Psoas muscle (tissue), 8 donors: ENCODE measurements at places on chromosomes 11 and 22.

GRCh38 chr11:102489186-102490145, 36.9 kb upstream of the TMEM123 start:
- no peak for DNase-seq

DNA sequence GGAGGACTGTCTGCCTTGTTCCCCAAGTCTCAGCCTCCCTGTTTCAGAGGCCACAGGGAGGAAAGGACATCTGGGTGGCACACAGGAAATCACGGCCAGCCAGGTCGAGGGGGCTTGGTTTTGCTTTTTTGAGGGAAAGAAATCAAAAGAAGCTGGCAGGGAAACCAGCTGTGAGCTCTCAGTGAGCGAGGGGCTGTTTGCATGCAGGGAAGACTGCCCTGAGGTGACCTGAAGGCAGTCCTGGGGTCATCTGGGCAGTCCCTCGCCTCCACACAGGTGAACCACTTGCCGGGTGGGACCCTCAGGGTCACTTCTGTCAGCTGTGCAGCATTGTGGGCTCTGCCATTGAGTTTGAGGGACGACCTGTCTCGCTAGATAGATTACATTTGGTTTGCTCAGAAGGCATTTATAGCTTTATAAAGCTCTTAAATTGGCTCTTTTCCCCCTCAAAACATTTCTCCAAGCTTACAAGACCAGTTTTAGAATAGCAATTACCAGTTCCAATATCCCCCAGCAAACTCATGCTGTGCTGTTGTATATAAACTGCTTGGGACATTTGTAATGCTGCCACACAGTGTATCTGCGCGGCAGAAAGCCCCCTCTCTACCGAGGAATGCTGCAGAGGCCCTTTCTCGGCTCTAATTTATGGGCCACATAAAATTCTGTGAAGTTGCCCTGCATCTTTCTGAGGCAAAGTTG, 28.3 kb downstream of the PKNOX2 start:
- DNase-seq = no peak

- DNase-seq = no peak
Measured at GRCh38 chr22:31719850-31720471, 30.0 kb downstream of the PRR14L start.

DNA sequence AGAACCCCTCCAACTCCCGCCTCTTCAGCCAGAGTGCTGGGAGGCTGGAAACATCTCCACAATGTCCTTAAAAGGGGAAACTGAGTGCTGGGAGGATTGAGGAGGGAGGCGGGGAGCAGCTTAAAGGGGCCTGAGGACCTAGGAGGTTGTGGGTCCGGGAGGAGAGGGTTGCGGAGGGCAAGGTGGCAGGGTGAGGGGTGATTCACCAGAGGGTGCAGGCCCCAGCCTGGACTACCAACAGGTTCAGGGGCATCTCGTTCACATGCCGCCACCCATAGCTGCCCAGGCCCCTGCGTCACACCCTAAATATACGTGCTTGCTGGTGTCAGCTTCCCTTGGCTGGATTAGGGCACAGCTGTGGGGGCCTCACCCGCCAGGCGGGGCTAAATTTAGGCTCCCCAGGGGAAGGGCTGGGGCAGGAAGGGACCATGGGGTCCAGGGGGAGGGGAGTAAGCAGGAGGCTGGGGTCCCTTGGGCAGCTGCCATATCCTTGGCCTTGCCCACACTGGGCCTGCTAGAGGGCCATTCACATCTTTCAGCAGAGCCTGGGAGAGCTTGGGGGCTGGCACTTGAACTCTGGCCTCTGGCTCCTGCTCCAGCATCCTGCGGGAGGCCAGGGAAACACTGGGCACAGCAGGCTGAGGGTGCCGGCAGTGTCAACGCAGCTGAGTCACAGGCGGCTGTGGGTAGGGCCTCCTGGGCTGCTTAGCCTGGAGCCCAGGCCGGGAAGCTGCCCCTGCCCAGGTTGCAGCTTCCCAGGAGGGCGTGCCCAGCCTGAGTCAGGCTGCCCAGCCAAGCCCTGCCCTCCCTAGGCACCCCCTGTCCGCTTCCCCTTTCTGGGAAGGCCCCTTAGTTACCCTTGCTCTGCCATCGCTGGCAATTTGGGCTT, 1.3 kb downstream of the EHBP1L1 start:
- DNase-seq = peak; percentile 95

DNA sequence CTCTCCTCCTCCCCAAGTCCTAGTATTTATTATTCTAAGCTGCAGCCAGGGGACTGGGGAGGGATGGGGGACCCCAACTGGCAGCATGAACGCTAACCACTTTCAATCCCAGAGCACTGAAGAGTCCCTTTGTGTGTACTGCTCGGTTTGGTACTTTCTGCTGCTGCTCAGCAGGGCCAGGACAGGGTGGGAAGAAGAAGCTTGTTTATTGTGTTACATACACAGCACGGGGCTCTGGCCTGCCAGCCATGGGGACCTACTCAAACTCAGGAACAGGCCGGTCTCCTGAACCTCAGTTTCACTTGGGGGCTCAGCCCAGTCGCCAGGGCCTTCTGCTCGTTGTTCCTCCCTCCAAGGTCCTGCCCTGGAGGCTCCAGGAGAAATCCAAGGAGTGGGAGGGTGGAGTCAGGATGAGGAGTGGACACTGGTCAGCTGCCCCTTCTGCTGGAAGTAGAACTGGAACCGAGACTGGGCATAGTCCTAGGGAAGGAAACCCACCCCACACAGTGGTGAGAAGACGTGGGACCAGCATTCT, 616 bp upstream of the CPT1B start:
- DNase-seq = no peak
